ENCODE measurements at places on chromosomes 1 and 21.

- DNase-seq, result no peak
Measured at GRCh38 chr21:18987520-18988026, 584.0 kb upstream of the TMPRSS15 start.

DNA sequence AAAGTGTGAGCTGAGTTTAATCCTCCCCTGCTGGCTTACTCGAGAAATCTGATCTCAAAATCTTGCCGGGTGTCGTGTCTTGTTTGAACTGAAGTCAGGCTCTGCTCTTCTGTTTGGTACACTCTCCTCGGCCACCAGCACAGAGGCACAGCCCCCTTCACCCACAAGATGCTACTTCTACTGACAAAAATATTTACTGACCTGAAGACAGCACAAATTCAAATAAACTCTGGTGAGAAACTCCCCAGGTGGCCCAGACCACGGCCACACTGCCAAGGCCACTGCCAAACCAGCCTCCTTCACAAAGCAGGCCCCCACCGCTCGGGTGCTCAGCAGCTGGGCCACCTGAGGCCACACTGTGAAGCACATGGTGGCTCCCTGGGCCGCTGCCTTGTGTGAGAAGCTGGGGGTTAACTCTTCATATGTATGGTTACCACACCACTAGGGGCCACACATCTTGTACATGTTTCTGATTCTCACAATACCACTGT, 80.6 kb downstream of the TGFBR3 start:
- DNase-seq, result no peak

GRCh38 chr1:5765997-5766913, 226.0 kb downstream of the NPHP4 start:
- DNase-seq, result no peak

- DNase-seq, result no peak
Measured at GRCh38 chr1:17923666-17924065, 168.5 kb downstream of the ACTL8 start.

DNA sequence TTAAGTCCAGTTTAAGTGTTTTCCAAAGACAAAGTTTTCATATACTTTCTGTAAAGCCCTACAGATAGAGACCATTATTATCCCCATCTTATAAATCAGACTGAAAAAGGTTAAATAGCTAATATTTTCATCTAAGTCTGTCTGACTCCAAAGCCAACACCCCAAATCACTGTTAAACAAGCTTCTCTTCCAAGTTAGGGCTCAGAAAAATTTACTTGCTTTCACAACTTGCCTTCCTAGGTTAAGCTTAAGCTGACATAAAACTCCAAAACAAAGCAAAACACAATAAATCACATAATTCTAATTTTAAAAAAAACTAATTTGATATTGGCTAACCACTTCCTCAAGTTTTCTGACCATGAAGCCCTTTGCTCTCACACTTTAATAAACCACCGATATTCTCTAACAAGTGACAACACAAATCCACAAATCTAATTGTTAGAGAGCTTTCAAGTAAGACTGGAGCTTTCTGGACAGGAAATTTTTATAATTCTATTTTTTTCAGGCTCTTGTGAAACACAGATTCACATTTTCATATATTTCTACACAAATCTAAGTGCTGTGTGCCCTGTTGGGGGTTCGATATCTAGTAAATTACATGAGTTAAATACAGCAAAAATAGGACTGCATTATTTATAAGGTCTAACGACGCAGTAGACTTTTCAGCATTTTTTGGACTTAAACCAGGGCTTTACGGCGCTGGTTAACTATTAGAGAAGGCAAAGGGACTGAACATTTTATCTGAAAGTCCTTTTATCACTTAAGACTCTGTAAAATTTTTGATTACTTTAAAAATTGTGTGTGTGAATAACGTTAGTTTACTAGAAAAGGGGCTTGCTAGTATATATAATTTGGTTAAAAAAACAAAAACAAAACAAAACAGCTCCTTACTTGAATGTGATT, 2.1 kb downstream of the GNG12 start:
- peak; percentile 46 for DNase-seq

DNA sequence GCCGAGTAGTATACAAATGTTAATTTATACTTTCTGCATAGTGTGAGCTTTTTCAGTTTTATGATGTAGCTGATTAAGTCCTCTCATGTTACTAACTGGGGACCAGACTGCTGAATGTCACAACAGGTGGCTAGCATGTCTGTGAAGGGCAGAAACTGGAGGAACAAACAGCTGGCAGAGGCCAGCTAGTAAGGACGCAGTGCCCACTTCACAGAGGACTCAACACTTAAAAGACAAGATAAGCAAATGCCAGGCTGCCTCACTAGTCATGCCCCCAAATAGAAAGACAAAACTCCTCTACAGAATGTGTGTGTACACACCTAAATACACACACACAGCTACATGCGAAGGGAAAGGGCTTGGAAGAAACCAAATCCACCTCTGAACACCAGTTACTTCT, 73.8 kb upstream of the ZNF678 start:
- DNase-seq, result peak; percentile 22

DNA sequence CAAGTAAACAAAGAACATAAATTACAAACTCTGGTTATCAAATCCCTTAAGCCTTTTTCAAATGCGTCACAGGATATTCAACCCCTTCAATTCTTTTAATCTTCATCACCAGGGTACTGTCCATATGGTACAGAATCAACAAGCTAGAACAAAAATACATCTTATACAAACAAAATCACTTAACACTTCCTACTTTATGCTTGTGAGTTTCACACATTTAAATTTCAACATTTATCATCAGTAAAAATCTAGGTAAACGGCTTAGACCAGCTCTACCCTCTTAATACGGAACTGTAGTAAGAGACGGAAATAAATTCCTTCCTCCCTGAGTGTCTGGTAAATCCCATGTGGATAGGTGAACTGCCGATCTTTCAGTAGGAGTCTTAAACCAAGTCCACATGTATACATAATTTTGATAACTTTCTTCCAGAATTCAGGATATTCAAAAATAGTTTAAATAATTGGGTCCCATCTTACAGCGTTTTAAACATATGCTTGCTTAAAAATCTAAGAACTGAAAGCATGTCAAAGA, 1.0 kb downstream of the CCDC181 start:
- no peak for DNase-seq

GRCh38 chr21:40751221-40751620, 95.7 kb downstream of the DSCAM start:
- no peak for DNase-seq

- DNase-seq, result no peak
Measured at GRCh38 chr21:16353764-16354163, 624.0 kb downstream of the USP25 start.

GRCh38 chr21:40556442-40556968, 290.5 kb downstream of the DSCAM start:
- no peak for DNase-seq

GRCh38 chr1:27535386-27535785, 45.4 kb upstream of the WASF2 start:
- no peak for DNase-seq

DNA sequence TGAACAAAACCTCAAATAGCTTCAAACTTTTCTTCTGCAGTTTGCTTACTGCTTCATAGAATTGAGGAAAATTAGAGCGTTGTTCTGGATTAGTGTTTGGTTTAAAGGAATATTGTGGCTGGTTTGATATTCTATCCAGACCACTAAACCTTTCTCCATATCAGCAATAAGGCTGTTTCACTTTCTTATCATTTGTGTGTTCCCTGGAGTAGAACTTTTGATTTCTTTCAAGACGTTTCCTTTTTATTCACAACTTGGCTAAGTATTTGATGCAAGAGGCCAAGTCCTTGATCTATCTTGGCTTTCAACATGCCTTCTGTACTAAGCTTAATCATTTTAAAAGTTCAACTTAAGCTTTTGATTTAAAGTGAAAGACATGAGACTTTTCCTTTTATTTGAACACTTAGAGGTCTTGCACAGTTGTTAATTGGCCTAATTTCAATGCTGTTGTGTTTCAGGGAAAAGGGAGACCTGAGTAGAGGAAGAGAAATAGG, 359.1 kb downstream of the S1PR1 start:
- DNase-seq, result peak; percentile 51

GRCh38 chr1:10106241-10106640, 73.5 kb downstream of the UBE4B start:
- DNase-seq, result no peak

GRCh38 chr1:6234502-6235295, 1.1 kb downstream of the ICMT start:
- DNase-seq, result no peak

DNA sequence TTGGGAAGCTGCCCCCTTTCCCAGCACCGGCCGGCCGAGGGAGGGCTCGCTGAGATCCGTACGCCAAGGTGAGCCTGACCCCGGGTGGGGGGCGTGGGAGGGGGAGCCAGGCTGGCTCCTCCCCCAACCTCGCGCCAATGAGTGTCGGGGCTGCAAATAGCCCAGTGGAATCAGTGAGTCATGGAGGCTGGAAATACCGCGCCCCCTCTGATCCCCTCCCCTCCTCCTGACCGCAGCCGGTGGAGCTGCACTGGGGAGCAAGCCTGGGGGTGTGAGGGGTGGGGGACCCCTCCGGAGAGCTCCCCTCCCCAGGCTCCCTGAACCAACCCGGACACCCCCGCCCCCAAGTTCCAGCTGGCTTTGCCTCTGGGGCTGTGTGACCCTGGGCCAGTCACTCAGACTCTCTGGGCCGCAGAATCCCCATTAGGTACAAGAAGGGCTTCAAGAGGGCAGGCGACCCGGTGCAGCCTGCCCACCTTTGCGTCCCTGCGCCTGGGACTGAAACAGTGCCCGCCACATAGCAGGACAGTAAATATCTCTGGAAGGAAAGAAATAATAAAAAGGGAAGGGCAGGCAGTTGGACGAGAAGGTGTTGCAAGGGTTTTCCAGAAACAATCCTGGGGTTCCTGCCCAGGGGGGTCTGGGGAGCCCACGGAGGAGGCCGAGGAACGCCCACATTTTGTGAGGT, 4.5 kb downstream of the HSPB7 start:
- peak; percentile 69 for DNase-seq

DNA sequence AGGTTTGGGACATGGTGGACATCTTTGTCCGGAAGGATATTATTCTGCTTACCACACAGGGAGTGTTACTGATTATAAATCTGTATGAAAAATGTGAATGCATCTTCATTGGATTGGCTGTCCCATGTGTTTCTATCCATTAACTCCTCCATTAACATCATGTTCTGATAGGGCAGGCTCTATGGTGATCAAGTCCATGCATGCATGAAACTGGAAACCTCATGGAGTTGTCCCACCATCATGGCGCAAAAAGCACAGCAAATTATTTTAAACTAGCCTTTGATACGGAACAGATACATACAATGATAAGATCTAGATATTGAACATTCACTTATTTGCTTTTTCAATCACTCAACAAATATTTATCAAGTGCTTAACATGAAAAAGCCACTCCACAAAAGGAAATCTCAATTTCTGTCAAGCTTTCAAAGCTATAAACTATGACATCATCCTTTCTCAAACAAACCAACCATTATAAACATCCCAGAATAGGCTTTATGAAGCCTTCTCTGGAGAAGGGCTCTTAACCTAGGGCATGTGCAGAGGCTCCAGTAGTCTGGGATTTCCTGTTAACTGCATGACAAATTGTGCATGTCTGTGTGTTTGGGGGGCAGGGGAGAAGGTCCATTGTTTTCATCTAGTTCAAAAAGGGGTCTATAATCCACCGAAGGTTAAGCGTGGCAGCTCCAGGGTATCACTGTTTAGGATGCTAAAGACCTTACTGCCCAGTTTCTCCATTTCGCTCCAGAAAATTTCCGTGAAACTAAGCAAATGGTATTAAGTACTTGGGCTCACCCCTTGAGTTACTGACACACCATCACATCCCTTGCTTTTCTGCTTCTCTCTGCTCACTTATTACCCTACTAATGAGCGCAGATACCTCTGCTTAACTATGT, 46.1 kb downstream of the ADAMTS1 start:
- DNase-seq, result no peak

GRCh38 chr21:33211732-33212131, 18.0 kb upstream of the IFNAR2 start:
- no peak for DNase-seq

- no peak for DNase-seq
Measured at GRCh38 chr1:164064501-164064900, 494.5 kb upstream of the PBX1 start.

- no peak for DNase-seq
Measured at GRCh38 chr1:180909005-180909414, 3.7 kb upstream of the KIAA1614 start.

- DNase-seq, result no peak
Measured at GRCh38 chr1:171953835-171954234, 112.5 kb downstream of the DNM3 start.

DNA sequence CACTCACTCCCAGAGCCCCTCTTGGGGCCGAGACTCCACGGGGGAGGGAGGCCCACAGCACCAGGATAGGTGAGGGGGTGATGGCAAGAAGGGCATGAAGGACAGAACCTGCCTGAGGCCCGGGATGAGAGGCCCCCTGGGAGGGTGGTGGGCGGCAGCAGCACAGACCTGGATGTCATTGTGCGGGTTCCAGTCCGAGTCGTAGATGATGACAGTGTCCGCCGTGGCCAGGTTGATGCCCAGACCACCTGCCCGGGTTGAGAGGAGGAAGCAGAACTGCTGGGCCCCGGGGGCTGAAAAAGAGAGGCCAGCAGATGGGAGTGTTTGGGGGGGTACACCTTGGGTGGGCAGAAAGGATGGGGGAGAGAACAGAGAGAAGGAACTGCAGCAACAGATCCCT, 50.1 kb downstream of the CHD5 start:
- no peak for DNase-seq

- no peak for DNase-seq
Measured at GRCh38 chr1:229894532-229894931, 172.5 kb upstream of the GALNT2 start.

- no peak for DNase-seq
Measured at GRCh38 chr1:247324923-247325322, 6.7 kb downstream of the ZNF496 start.

- DNase-seq, result no peak
Measured at GRCh38 chr1:6358144-6358624, 35.4 kb downstream of the ACOT7 start.

DNA sequence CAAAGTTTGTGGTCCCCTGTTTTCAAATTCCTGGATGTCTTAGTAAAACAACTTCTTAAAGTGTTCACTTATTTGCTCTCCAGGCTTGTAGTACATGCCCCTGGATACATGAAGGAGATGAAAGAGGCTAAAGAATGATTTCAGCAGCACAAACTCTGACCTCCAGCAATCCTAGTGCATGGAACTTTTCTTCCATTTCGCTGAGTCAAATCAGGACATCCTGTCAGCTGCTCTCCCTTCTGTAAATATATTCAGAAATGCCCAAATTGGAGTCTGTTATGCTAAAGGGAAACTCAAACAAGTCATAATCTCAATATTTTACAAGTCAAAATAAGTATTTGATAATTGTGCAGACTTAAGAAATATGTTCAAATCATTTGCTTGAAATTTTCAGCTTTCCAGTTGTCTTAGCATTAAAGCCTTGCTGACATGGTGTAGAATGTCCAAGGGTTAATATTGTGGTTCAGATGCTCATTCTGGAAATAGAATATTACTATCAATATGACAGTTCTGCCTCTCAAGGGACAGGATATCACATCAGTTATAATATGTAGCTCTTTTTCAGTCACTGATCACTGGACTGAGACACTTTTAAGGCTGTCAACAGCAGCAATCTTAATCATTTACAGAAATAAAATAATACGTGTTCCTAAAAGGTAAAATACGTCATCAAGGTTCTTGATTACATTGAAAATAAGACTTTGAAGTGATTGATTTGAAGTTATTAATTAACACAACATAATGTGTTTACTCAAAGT, 1157.3 kb downstream of the PLA2G4A start:
- no peak for DNase-seq

Data from muscle of back (tissue), 13 donors.